ENCODE measurements at places on chromosomes 12 and 14. TPM values are rescaled to one million over a fixed set of nuclear protein-coding genes. Genes with fewer than 3 reads are reported as not detected.

Gene PRPH
- 0.12 TPM for total RNA-seq

Gene FZD10
- total RNA-seq, result not detected

Gene RAP1B
- 237 TPM for total RNA-seq

Gene TULP3
- 72.3 TPM for total RNA-seq

Gene TMEM30B
- total RNA-seq, result 0.49 TPM

Gene KCNK10
- not detected for total RNA-seq

Gene TROAP
- 1.8 TPM for total RNA-seq

Gene ESRRB
- not detected for total RNA-seq

Gene NELL2
- total RNA-seq, result not detected

Gene ADAMTS20
- total RNA-seq, result 0.12 TPM

Gene NOVA1
- total RNA-seq, result 7.8 TPM

Gene SMOC1
- total RNA-seq, result 1.8 TPM

Gene E2F7
- total RNA-seq, result 0.97 TPM

Gene MYF5
- total RNA-seq, result not detected

Gene TAS2R30
- 8.8 TPM for total RNA-seq

Gene SLC25A47
- total RNA-seq, result 0.16 TPM

Gene TCL1A
- total RNA-seq, result 0.65 TPM

Gene TMEM263
- total RNA-seq, result 165 TPM

Gene SLC48A1
- 29.4 TPM for total RNA-seq

Gene MAP3K9
- 1.7 TPM for total RNA-seq

Gene DEGS2
- not detected for total RNA-seq

Gene PIWIL1
- not detected for total RNA-seq

Gene NPFF
- not detected for total RNA-seq
